ENCODE measurements at places on chromosomes 4 and X.

DNA sequence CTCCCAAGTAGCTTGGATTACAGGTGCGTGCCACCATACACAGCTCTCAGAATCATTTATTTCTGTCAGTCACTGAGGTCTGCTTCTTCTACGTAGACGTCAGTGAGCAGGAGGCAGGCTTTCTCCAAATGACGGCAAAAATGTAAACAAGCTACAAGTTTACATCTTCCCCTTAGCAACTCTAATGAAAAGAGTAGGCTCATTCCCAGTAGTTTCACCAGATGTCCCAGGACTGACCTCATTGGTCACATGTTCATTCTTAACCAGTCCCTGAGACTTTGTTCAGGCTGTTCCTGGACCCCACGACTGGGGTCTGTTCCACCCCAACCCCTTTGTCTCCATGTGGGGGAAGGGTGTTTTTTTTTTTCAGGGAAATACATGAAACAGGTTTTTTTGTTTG lies 67.1 kb downstream of the TENM3 start:
- no peak for DNase-seq

GRCh38 chrX:136162827-136163570 lies 15.7 kb downstream of the FHL1 start:
- DNase-seq = no peak

DNA sequence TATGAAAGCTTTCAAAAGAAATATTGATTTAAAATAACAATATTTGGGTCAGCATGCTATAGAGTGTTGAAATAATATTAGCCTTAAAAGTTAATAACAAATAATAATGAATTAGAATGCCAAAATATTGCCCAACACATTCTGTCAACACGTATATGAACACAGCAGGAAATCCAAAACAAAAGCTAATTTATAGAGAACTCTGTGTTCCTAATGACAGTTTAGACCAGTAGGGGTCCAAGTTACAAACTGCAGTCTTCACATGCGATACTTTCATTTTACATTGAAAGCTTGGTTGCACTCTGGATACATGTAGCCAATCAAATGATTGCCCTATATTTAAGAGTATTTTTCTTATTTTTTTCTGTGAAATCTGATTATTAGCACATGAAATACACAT lies 274.4 kb downstream of the DCTD start:
- no peak for DNase-seq

GRCh38 chrX:41475191-41475590 lies 28.0 kb downstream of the NYX start:
- no peak for DNase-seq

DNA sequence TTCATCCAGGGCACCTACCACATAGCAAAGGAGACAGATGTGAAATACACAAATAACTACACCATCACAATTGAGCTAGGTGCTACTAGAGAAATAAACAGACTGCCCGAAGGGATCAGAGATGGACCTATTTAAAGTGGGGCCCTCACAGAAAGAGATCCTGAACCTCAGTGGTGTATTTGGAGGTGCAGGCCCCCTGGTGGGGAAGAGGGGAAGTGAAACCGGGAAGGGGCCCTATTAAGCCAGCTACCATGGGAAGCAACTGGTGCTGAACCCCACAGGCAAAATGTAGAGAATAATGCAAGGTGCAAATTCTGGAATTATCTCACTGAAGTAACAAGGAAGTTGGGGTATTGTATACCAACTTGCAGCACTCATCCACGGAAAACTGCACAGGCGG lies 78.6 kb upstream of the FAM9A start:
- DNase-seq = no peak

Data from NCI-H1436 treated with DMSO at 0.1 percent for 48 hours (cell line).